ENCODE measurements at places on chromosomes 2 and 18.

GRCh38 chr2:185780890-185781289, 42.3 kb downstream of the FSIP2 start:
- DNase-seq, result no peak

- DNase-seq, result no peak
These were observed 37.9 kb upstream of the ITGA4 start for GRCh38 chr2:181419129-181419855.

DNA sequence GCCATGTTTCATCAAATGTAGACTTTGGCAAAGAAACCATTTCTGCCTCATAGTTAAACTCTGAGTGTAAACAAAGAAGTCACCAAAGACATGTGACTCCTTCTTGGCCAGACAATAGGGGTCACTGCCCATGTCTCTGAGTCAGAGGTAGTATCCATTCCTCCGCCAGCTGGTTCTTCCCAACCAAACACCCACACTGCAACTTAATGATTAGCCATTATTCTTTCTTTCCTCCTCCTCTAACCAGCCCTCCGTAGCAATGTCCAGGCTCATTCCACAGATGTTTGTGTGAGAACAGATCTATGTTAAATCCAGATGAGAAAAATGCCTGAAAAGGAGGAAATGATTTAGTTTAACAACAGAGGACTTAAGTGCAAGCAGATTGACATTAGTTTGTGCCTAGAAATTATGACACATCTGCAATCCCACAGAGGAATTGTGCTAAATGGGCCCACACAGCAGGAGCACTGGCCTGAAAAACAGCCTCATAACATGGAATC, 127.9 kb upstream of the SH3BP4 start:
- DNase-seq, result no peak

- DNase-seq, result no peak
These were observed 88.7 kb downstream of the ADAM23 start for GRCh38 chr2:206531996-206532543.

DNA sequence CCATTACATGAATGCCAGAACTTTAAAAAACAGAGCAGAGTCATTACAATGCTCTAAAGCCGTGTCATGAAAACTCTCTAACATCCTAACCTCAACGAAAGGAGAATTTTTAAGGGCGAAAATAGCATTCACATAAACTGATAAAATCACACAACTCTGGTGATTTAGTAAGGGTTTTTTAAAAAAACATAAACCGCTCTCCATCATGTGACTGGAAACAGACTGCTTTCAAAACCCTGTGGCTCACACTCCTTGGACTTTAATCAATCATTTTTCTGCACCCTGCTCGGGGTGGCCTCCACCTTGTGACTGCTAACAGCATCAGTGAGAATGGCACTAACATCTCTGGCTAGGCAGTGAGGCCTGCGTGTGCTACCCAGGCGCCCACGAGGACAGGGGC, 12.1 kb downstream of the DOCK10 start:
- no peak for DNase-seq

DNA sequence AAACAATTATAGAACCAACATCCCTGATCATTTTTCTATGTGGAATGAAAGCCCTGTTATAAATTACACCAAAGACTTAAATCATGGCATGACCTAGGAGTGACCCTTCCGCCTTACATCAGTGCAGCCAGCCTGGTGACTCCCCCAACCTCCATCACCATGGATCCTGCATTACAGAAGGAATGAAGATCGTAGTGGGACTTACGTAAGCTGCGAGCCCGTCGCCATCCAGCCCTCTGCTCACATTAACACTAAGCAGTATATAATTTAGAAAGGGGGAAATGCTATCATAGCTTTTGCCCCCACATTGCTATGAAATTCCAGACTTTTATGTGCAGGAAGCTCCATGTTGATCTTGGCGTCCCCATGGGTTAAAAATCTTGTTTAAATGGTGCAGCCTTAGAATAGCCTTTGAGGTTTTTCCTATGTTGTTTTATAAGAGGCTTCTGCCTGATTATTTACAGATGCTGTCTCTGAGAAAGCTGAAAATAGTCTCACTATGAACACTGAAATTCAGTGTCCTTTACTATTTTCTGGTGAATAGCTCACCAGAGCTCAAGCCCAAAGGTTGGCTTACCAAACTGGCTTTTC, 76.3 kb downstream of the COLEC12 start:
- no peak for DNase-seq

DNA sequence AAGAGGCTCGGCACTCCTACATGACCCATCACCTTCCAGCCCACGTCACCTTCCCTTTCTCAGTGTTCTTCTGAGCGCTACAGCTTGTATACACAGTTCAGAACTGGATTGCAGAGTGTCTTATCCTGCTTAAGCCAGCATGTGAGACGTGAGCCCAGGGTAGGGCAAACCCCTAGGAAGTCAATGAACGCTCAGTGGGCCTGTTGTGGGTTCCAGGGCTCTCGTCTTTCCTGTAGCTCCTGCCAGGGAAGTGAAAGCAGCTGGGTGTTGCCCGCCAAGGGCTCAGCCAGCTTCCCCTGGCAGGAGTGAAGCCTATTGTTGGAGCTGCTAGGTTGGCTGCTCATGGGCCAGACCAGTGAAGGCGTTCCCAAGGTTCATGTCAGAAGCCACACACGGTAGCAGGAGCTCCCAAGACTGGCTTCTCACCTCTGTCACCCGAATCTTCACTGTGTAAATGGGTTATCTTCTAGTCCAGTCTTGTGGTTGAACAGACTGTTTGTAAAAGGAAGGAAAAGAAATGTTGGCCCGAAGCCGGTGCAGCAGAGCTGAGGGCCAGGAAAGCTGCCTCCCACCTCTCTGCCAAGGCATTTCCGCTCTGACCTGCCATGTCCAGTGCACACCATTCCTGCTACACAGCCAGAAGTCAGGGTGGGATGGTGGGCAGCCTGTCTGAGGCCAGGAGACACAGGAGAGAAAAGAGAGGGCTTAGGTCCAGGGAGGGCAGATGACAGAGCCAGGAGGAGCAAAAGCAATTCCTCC, 69.6 kb upstream of the RMDN2 start:
- DNase-seq, result no peak

GRCh38 chr2:150732491-150732890, 245.0 kb upstream of the RND3 start:
- DNase-seq, result no peak

- no peak for DNase-seq
These were observed 50.7 kb downstream of the TRIP12 start for GRCh38 chr2:229870903-229871656.

DNA sequence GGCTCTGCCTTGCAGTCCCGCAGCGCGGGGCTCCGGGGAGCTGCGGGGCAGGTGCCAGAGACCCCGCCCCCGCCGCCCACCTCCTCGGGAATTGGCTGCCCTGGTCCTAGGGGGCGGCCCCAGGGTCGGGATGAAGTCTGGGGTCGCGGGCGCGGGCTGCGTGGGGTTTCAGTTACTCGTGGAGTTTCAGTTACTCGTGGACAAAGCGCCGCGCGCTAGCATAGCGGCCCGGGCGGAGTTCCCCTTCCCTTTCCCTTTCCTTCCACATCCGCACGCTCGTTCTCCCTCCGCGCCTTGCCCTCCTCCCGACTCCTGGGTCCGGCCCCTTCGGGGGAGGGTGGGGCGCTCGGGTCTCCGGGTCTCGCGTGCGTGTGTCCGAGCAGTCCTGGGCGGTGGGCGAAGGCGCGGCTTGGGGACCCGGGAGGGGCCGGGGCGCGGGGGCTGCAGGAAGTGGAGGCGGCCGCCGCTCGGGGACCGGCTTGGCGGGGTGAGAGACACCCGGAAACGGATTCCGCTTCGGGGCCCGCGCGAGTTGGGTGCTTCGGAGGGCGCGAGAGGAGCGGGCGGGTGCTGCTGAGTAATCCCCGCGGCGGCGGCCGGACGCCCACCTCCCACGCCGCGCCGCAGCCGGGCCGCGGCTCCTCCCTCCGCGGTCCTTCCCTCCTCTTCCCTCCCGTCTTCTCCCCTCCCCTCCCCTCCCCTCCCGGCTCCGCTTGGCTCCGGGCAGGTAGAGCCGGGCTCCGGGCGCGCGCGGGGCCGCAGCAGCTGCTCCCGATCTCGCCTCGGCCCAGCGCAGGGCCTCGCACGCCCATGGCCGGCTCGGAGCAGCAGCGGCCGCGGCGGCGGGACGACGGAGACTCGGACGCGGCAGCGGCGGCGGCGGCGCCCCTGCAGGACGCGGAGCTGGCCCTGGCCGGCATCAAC, at the start of gene TTC39C:
TTC39C (plus strand) TSS at position 693 of the 924 bp plus-strand sequence; CDS start at position 811, 118 bp downstream.
- peak; percentile 58 for DNase-seq

GRCh38 chr2:47404356-47404755, 1.4 kb downstream of the MSH2 start:
- DNase-seq, result no peak

- DNase-seq, result no peak
These were observed 1.2 kb upstream of the MZT2A start for GRCh38 chr2:131493199-131493968.

DNA sequence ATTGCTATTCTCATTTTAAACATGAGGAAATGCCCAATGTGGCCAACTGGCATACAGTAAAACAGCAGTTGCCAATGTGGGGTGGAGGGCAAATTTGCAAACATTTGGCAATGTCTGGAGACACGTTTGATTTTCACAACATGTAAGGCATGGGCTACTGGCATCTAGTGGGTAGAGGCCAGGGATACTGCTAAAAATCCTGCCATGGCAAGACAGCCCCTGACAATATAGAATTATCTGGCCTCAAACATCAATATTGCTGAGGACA, 168.6 kb downstream of the KCNE4 start:
- DNase-seq, result no peak

DNA sequence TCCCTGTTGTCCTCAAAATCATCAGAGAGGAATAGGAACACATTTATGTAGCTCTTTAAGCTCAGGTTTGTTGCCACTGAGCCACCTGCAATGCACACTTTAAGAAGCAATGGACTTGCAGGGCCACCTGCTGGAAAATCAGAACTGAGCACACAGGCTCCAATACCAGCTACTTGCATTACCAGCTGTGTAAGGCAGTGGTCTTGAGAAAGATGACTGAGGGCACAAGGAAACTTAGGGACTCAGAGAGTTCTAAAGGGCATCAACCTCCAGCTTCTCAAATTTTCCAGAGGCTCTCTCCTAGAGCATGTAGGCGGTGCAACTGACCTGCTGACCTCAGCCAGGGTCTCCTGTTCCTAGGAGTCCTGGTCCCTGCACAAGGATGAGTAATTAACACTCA, 2.5 kb upstream of the CNDP2 start:
- no peak for DNase-seq

- DNase-seq, result no peak
These were observed 8.0 kb upstream of the STAM2 start for GRCh38 chr2:152183401-152184073.

DNA sequence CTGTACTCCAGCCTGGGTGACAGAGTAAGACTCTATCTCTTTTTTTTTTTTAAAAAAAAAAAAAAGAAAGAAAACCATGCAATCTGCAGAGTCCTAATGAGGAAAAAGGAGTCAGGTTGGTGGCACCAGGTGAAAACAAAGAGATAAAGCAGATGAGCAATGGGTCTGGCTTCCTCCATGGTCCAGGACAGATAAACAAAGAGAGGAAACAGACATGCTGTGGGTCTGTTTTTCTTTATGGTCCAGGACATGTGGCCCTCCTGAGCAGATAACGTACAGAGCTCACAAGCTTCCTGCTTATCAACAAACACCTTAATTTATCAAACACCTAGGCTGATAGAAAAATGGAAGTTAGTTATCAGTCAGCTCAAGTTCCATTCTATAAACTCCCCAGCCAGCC, 24.4 kb upstream of the TUBB6 start:
- no peak for DNase-seq

DNA sequence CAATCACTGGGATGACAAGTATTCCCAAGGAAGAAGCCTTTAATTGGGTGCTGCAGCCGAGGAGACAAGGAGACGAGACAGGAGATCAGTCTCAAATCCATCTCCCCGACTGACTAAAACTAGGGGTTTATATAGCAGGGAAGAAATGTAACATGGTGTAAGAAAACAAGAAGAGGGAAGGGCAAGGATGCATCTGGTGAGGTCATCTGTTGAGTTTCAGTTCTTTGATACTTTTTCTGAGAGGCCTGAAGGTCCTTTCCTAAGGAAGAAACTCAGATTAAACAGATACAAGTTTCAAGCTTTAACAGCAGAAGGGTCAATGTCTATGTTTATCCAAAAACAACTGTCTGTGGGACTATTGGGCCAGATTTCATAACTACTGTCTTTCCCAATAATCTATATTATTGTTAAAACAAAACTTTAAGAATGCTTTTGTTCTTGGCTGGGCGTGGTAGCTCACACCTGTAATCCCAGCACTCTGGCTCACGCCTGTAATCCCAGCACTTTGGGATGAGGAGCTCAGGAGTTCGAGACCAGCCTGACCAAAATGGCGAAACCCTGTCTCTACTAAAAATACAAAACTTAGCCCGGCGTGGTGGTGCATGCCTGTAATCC, 2.5 kb upstream of the PDCL3 start:
- DNase-seq, result no peak

GRCh38 chr18:78772360-78773302, 207.0 kb upstream of the SALL3 start:
- no peak for DNase-seq

GRCh38 chr18:76995896-76996295, 136.7 kb downstream of the MBP start:
- no peak for DNase-seq

GRCh38 chr18:79200546-79201268, 131.5 kb downstream of the ATP9B start:
- DNase-seq, result no peak

- DNase-seq, result no peak
These were observed 48.3 kb downstream of the RAB31 start for GRCh38 chr18:9756271-9756932.

- DNase-seq, result no peak
These were observed 22.8 kb upstream of the ASB18 start for GRCh38 chr2:236286873-236287545.

DNA sequence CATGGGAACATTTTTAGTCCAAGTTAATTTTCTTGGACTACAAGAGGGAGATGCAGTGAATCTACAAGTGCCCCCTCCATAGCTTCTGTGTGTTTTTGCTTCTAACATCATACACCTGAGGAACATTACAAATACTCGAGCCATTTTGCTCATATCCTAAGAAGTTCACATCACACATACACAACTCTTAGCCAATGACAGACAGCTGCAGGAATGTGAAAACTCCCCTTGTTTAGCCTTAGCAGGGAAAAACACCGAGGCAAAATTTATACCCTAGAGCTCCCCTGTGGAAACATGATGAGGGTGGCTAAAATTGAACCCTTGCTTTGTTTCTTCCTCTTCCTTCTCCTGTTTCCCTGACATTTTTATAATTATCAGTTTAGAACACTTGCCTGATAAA, 928.3 kb upstream of the NRXN1 start:
- DNase-seq, result no peak

DNA sequence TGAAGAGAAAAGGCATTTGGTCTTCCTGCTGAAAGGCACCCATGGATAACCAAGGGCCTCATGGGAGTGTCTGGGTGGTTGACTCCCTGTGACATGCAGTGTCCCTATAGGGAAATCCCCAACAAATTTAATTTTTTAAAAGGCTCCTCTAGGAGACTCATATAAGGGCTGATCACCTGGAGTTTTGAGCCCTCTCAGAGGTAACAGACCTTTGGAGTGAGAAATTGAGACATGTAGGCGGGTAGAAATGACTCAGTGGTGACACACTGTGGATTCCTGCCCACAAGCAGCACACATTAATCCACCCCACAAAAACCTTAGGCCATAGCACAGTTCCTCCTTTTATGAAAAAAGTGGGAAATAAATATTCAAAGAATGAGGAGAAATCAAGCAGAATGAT, 557.0 kb upstream of the CNTNAP5 start:
- no peak for DNase-seq

- no peak for DNase-seq
These were observed 215.0 kb downstream of the TPGS2 start for GRCh38 chr18:36613810-36614209.
